NAMALWA (cell line): ENCODE measurements at places on chromosomes 3 and 15.
A peak's percentile ranks its signal among the peaks of the same experiment; 100 is the strongest.

DNA sequence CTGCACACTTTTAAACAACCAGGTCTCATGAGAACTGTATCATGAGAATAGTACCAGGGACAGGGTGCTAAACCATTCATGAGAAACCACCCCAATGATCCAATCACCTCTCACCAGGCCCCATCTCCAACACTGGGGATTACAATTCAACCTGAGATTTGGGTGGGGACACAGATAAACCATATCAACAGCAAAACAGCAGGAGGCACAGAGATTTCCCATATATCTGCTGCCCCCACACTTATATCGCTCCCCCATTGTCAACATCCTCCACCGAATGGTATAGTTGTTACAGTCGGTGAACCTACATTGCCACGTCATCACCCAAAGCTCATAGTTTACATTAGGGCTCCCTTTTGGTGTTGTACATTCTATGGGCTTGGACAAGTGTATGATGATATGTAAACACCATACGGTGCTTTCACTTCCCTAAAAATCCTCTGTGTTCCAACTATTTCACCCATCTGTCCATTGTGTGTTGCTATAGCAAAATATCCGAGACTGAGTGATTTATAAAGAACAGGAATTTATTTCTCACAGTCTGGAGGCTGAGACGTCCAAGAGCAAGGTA is 224.8 kb downstream of the FAM43A start:
- peak; percentile 62 for DNase-seq

GRCh38 chr15:76185716-76186115 is 125.6 kb downstream of the ETFA start:
- DNase-seq: peak; percentile 76

DNA sequence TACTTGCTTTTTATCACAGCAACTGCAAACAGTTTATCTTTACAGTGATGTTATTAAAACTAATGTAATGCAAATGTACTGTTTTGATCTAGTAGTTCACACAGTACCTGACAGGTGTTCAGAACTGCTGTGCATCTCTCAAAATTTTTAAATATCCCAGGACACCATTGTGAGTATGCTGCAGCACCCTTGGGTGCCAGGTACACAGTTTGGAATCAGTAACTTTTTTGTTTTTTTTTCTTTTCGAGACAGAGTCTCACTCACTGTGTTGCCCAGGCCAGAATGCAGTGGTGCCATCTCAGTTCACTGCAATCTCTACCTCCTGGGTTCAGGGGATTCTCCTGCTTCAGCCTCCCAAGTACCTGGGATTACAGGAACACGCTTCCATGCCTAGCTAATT is 3.0 kb downstream of the KNL1 start:
- no peak for DNase-seq

DNA sequence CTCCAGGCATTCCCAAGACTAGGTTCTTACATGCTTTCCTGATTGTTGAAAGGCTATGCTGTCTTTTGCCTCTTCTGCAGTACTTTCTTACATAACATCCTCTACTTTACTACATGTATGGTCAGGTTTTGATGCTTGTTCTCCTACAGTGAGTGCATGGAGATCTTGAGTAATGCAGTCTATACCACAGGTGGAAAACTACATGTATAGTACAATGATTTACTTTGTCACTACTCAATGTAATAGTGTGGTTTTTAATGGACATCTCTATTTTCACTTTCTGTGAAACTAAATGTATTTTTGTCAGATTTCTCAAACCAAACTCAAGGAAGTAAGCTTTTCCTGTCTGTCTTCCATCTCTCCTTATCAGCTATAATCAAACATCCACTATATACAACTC is 657.0 kb downstream of the TUSC7 start:
- no peak for DNase-seq

GRCh38 chr15:51312166-51313073 is 26.0 kb downstream of the CYP19A1 start:
- no peak for DNase-seq

- DNase-seq: no peak
Observed at GRCh38 chr3:52324676-52325075, 8.6 kb downstream of the DNAH1 start.

GRCh38 chr3:14503706-14504065 is 36.5 kb downstream of the GRIP2 start:
- no peak for DNase-seq

DNA sequence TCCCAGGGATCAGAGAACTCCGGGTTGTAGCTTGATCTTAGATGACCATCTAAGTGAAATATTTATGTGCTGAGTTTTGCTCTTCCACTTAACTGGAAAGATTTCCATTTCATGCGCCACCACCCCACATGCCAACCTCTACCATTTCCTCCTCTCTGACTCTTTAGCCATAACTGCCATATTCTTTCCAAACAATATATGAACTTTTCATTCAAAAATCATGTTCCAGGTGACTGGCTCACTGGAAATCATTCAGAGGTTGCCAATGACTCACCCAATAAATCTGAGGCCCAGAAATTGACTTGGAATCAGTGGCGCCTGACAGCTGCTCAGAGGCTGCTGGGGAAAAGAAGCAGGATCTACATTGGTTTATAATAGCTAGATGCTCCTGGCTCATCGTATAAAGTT is 31.6 kb upstream of the FAM174B start:
- DNase-seq: no peak

DNA sequence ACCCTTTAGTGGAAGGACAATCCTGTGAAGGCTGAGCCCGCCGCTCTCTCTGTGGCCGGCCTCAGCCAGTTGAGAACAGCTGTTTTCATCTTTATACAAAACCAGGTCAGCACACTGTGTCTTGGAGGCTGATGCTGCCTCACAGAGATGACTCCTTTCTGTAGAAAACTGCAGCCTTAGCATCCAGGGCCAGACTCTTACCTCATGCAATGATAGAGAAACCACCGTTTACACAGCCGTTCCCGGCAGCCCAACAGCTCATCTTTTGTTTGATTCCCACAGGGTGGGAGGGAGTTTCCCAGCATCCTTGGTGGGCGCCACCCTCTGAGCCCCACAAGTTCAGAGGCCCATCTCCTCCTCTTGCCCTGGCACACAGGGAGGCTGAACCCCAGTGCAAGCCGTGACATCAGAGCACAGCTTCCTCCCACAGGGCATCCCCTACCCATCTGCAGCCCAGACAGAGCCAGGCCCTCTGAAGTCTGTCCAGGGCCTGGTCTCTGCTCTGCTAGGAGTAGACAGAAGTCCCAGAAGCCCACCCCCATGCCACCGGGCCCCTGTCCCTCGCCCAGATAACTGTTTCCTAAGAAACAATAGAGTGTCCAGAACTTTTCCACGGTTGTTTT is 105.0 kb downstream of the LRRK1 start:
- no peak for DNase-seq

- peak; percentile 91 for DNase-seq
Observed at GRCh38 chr3:179438841-179439240, 12.4 kb downstream of the GNB4 start.

DNA sequence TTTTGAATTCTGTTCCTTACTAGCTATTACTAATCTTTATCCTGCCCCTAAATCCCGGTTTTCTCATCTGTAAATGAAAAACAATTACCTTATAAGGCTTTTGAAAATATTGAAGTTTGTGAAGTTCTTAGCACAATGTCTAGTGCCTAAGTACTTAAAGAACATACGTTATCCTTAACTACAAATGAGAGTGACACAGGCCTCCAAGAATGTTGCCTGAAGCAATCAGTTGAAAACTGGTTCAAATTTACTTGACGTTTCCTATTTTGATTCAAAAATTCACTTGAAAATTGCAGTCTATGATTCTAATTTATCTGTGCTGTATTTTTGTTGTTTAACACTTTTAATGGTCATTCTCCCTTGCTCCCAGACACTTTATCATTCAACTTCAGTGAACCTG is 3.2 kb downstream of the SENP7 start:
- no peak for DNase-seq

GRCh38 chr15:98717371-98717770 is 69.0 kb downstream of the IGF1R start:
- DNase-seq: no peak

- DNase-seq: no peak
Observed at GRCh38 chr15:92384381-92384780, 9.3 kb upstream of the ST8SIA2 start.

DNA sequence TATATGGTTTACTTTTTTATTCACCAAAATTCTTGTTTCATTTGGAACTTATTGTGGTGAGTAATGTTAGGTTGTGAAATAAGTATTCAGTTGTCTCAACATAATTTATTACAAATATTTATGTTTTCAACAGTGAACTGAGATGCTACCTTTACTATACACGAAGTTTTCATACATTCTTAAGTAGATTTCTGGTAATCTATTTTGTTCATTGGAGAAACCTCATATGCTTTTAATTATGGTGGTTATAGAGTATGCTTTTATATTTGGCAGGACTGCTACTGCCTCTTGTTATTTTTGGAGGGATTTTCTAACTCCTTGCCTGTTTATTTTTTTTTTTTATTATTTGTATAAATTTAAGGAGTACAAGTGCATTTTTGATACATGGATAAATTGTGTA is 253.1 kb downstream of the NLGN1 start:
- DNase-seq: no peak

- DNase-seq: no peak
Observed at GRCh38 chr3:117540597-117540996, 831.0 kb downstream of the TUSC7 start.

DNA sequence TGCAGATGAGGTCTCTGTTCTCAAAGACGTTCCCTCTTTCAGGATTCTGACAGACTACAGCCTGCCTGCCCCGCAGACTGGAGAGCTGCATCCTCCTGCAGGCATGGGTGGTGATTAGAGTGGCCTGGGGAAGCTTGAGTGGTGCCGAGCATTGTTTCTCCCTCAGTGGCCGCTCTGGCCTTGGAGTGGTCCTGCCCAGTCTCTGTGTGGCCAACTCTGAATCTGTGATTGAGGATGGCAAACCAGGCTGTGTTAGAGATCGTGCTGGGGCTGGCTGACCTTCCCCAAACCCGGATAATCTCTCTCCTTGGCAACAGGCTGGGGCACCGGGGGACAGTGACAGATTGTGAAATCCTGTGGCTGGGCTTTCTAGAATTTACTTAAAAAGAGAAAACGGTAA is 11.0 kb upstream of the ADCY5 start:
- no peak for DNase-seq
